BE2C (cell line): ENCODE measurements at places on chromosomes 16 and 17.
A peak's percentile ranks its signal among the peaks of the same experiment; 100 is the strongest.

- DNase-seq = no peak
Measured at GRCh38 chr16:2058872-2059271, 11.1 kb downstream of the TSC2 start.

- no peak for DNase-seq
Measured at GRCh38 chr17:1566505-1567199, 4.1 kb upstream of the PITPNA start.

DNA sequence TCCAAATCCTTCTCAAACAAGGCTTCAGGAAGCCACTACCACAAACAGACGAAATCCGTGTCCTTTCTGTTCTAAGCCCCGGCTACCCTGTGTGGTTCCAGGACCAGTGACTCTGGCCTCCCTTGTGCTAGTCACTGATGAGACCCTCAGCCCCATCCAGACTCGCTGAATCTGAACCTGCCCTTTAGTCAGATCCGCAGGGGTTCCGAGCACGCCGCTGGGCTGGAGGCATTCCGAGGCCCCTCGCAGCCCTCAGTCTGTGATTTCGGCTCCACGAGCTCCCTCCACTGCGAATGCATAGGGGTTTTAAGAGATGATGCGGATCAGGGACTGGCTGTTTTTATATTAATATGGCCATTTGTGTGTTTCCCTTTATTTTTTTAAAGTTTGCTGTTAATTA is 292.7 kb downstream of the IRF8 start:
- no peak for DNase-seq

DNA sequence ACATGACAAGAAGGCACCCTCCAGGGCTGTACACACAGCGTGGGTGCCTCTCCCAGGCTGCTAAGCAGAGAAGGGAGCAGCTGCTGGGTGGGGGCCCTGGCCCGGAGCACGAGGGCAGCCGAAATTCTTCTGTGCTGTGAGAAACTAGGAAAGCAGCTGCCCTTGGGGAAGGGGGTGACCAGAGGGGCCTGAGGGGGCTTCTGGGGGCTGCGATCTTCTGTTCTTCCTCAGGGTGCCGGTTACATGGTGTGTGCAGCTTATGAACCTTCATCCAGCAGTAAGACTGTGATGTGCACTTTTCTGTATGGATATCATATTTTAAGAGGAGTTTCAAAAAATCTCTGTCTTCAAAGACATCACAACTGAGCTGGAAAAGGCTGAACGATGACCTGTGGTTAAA is 43.2 kb upstream of the METRNL start:
- DNase-seq = no peak

DNA sequence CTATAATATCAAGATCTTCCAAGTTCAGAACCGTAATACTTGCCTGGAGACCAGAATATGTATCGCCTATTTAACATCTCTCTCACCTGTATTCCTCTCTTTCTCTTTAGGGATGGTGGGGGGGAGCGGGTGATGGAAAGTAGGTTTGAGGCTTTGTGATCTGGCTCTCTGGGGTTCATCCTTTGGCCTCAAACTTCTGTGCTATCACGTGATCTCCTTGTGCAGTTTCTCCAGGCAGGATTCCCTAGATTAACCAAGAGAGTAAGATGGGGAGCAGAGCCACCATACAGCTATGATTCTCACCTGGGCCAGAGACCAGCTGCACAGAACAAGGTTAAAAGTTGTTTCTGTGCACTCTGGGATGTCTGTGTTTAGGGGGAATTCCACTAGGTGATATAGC is 5.2 kb downstream of the TMEM100 start:
- DNase-seq = no peak

- DNase-seq = no peak
Measured at GRCh38 chr17:57975044-57975443, 13.0 kb downstream of the VEZF1 start.

GRCh38 chr17:58121925-58122324 is 26.3 kb upstream of the OR4D1 start:
- peak; percentile 23 for DNase-seq

DNA sequence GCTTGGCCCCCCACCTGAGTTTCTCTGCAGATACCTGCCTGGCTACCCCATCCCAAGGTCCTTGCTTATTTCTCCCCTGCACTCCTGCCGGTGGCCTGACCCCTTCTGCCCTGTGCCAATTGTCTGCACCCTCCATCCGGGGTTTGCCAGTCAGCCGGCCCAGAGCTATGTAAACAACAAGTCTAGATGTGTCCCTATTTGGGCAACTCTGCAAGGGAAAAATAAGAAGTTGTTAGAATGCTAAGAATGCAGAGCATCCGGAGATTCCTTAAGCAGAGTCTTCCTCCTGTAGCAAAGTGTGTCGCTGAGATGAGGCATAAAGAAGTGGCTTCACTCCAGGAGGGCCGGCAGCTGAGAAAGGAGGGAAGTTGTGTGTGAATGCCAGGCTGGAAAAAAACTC is 46.6 kb downstream of the RGS9 start:
- no peak for DNase-seq

DNA sequence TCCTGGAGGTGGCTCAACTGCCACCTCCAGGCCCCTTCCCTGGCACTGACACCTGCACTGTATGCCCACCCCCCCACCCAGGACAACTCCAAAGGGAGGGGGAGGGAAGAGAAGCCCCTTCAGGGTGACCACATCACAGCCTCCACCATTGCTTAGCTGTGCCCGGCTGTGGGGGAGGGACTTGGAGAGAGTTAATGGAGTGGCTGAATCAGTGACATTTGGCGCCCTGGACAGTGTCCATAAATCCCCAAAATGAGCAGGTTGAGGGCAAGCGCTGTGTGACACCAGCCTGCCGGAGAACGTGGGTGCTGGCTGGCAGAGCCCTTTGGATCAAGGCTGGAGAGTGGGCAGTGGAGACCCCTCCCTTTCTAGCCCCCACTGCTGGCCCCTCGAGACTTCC is 883 bp downstream of the USH1G start:
- DNase-seq = no peak

DNA sequence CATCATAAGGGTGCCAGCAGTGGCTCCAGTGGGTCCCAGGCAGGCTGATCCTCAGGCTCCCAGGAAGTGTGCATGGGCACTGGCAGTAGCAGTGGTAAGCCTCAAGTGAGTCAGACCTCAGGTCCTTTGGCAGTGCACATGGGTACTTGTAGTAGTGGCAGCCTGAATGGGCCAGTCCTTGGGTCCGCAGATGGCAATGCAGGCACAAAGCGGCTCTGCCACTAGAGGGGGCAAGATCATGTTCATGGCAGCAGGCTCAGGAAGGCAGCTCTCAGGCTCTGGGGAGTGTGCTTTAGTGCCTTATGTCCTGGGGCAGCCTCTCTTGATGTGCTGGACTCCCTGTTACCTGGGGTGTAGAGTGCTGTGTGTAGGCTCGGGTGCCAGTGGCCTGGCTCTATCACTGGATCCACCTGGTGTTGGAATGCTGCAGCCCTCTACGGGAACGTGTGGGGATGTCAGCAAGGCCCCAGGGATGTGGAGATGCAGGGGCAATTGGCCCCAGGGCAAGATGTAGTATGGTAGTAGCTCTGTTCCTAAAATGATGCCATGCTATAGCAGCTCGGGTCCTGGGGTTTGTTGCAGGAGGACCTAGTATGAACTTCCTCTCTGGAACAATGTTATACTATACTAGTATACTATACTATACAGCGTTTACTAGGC is 11.0 kb downstream of the ACSM3 start:
- peak; percentile 79 for DNase-seq

- DNase-seq = no peak
Measured at GRCh38 chr16:56977823-56978430, 11.4 kb upstream of the NLRC5 start.

GRCh38 chr17:78281249-78281845 is 49.9 kb downstream of the TMEM235 start:
- no peak for DNase-seq

DNA sequence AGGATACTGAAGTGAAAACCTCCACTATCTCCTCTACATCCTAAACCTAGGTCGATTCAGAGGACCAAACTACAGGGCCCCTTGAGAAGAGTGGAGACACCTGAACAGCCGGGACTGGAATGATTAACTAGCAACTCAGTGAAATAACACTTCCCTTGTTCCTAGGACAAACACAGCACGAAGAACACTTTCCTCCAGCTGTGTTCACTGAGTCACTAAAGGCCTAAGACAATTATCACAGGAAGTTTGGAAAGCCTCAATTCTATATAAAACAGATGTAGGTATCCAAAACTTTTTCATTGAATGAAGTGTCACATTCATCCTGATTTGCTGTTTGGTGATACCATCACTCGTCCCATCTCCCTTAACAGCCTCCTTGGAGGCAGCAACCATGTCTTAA is 15.5 kb upstream of the CUEDC1 start:
- no peak for DNase-seq

DNA sequence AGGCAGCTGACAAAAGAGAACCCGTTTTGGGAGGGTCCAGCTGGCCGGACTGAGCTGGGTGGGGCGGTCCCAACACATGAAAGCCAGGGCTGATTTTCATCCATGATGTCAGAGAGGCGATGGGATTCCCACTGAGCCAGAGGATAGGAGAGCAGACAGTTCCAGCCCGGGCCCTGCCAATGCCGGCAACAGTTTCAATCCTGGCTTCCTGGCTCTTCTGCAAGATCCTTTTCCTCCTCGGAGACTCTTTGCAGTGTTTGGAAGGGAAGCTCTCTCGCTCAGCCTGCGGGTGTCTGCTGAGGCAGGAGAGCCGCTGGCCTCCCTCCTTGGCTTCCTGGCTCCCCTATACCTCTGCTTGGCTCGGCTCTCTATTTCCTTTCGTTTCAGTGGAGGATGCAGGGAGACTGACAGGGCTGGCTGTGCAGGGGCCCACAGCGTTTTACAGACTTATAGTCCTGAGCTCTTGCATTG is 145.5 kb upstream of the SOX9 start:
- no peak for DNase-seq

- no peak for DNase-seq
Measured at GRCh38 chr16:20610892-20611349, 34.8 kb upstream of the ACSM2B start.

DNA sequence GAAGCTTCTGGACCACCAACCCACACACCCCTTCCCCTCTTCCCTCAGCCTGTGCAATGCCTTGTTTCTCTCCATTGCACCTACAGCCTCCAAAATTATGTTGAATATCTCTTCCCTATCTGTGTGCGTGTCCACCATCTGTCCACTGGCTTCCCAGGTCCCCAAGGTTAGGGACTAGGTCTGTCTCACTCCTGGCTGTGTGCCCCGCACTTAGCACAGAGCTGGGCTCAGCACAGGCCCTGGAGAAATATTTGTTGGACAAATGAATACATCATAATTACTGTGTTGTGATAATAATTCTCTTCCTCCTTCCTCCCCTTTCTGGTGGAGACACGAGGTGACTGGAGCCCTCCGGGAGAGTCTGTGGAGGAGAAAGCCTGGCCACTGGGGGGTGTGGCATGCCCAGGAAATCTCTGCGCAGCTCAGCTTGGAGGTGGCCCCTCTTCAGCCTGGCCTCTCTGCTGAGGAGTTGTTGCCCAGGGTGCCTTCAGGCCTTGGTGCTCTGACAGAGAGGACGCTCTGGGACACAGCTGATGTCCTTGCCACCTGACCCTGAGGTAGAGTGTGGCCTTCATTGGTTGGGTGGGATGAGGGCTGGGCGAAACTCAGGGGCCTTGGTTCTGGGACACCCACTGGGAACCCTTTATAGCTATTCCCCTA is 3.3 kb upstream of the BRD7 start:
- DNase-seq = peak; percentile 45

GRCh38 chr16:21593530-21594289 is 5.7 kb upstream of the METTL9 start:
- DNase-seq = no peak

- DNase-seq = no peak
Measured at GRCh38 chr16:84324434-84325262, 30.0 kb downstream of the WFDC1 start.

- DNase-seq = no peak
Measured at GRCh38 chr16:27611340-27611739, 61.4 kb downstream of the KATNIP start.

DNA sequence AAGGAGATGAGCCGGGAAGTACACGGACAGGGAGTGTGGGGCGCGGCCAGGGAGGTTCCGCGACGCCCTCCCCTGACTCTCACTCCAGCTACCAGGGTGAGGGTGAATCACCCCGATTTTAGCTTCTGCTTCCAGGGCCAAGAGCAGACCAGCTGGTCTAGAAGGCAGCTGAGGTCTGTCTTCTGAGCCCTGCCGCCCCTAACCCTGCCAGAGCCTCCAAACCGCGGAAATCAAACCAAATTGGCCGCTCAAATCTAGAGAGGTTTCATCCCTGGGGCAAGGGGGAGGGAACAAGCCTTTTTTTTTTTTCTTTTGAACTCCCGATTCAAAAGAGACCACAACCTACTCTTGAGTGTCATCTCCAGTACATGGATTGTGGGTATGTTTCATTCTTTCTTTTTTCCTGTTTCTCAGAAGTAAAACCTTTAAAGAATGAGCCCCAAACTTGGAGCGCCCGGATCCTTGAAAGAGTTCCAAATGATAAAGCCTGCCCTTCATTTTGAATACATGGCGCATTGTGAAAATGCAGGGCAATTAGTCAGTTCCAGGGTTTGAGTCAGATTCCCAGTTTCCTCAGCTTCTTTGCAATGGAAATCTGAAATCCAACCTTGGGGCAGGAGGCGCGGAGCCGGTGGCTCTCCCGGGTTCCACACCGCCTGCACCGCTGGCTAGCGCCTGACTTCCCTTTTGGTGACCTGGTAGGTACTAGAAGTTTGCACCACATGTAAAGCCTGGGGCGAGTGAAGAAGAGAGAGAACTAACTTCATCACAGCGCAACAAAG is 16.5 kb upstream of the ZFHX3 start:
- DNase-seq = no peak

DNA sequence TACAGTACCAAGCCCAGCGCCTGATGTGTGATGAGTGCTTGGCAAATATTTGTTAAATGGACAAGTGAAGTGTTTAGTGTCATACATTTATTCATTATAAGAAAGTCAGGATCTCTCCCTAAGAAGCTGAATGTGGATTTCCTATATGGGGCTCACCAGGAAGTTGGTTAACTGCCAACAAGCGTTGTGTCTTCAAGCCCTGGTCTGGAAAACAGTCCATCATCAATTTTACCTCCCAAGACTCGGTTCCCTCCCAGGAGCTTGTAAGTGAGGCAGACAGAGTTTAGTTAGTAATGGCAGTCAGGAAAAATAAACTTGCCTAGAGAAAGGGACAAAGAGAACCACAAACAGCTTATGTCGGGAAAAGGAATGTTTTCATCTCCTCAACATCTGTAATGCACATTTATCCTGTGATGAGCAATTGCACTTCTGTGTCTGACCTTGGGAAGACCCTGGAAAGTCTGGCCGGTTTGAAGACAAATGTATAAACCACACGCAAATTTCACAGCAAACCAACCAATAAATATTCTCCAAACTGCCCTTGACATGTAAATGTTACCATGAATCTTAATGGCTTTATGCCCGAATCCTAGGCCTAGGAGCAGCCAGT is 28.3 kb downstream of the C16orf95 start:
- DNase-seq = no peak

DNA sequence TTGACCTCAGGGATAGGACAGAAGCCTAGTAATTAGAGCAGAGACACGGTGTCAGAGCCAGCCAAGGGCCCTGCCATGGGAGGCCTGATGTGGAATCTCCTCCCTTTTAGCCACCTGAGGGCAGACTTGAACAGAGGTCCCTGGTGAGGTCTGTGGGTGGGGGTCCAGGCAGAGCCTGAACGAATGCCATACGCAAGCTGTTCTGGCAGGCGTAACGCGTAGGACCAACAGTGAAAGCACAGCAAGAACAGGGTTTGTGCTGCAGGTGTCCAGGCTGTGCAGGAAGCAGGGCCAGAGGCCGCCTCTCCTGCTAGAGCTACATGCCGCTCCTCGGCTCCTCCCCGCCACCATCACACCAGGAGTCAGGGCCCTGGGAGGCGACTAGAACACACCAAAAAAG is 81.9 kb upstream of the TBX2 start:
- DNase-seq = peak; percentile 39

GRCh38 chr16:83769397-83770008 is 38.3 kb upstream of the HSBP1 start:
- DNase-seq = no peak
